ENCODE measurements at places on chromosomes 6 and 20.
A peak's percentile ranks its signal among the peaks of the same experiment; 100 is the strongest.

GRCh38 chr20:3326779-3327521 is 80.5 kb downstream of the DNAAF9 start:
- no peak for DNase-seq

DNA sequence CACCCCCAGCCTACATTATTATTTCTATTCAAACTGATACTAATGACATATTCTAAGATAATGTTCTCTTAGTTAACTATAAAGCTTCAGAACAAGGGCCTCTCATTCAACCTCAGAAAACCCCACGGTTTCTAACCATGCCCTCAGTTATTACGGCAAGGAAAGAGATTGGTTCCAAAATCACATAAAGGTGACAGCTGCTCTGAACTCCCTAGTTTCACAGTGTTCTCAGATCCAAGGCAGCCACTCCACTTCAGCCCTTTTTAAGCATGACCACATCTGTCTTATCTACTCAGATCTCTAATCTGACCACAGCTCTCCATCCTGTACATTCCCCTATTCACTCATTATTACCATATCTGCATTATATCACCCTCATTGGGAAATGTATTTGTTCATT is 98.8 kb upstream of the CEP85L start:
- no peak for DNase-seq

DNA sequence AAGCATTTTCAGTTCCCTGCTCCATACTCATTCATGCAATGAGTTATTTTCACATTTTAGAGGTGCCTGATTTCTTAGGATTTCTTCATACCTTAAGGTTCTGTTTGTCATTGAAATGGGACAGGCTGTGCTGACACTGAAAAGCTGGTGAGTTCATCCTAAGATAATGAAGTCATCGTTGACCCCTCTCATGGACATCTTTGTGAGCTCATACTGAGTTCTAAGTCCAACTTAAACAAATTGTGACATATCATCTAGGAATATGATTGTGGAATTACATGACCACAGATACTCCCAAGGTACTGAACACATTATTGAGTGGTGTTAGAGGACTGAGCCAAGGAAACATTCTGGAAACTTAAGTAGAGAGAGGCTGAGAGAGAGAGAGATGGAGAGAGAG is 224.8 kb upstream of the JAG1 start:
- no peak for DNase-seq

- no peak for DNase-seq
Observed at GRCh38 chr6:15106958-15107643, 138.8 kb upstream of the JARID2 start.

DNA sequence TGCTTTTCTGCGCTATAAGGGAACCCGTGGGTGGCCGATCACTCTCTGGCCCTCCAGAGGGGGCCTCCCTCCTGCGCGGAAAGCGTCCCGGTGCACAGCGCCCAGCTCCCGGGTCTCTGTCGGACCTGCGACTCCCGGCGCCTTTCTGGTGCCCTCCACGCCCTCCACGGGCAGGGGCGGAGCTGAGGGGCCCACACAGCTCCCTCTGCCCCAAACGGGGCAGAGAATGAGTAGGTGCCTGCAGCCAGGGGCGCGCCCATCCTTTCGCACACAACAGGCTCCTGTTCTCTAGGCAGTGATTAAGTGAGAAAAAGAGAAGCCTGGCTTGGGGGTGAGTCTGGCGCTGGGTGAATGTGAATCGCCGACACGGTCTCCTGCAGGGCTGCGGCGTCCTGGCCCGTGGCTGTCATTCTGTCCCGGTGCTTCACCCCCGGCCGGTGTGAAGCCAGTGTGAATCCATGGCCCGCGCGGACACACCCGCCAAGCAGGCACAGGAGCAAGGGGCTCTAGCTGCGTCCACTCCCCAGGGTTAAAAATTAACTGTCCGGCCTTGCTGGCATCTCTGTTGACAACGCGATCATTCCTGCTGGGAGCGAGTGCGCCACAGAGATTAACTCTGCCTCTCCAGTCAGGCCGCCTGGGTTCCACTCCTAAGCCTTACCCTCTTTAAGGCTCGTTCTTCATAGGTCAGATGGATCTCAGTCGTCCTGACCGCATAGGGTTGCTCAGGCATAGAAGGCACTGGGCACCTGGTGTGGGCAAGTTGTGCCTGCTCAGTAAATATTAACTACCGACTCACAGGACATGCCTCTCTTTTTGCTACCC is 88.8 kb downstream of the PCSK2 start:
- no peak for DNase-seq

GRCh38 chr20:37801921-37802320 is 101.0 kb upstream of the VSTM2L start:
- no peak for DNase-seq

DNA sequence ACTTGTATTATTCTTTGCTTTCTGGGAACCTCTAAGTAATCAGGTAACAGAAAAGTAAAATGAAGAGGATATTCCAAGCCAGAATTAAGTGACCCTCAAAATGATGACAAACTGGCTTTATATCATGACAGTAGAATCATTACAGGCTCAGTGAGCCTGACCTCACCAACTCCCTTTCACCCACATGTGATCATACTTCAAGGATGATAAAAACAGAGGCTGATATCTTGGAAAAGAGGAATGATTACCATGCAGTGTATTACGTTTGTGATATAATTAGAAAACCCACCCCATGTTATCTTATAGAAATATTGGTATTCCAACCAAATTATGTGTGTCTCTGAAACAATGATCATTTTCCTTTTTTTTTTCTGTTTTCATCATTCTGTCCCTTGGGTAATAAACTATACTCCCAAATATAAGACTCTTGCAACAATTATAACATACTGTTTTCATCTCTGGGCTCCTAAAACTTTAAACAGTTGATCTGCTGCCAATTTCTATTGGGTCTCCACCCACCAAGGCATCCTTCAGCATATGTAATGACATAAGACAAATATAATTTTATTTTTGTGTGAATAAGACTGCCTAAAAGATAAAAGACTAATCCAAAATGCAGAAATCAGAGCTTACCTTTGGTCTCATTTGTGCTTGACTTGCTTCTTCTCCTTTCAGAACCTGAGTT is 115.7 kb downstream of the DST start:
- peak; percentile 54 for DNase-seq

DNA sequence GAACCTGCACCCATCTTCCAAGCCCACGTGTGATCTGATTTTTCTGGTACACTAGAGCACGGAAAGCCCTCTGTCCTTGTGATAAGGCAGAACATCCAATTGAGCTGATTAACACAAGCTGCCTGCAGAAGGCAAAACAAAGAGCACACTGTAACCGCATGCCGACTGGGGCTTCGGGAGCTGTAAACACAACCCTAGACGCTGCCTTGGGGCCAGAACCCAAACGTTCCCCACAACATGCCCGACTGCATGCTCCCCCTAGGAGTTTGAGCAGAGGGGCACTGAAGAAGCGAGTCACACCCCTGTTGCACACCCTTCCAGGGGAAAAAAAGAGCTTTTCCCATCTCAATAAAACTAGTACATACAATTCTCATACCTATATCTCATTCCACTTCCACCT is 470.7 kb downstream of the HTR1B start:
- no peak for DNase-seq

- DNase-seq: no peak
Observed at GRCh38 chr6:150668900-150669302, 69.2 kb downstream of the PLEKHG1 start.

- no peak for DNase-seq
Observed at GRCh38 chr6:5497896-5498578, 236.7 kb downstream of the FARS2 start.

- peak; percentile 72 for DNase-seq
Observed at GRCh38 chr6:3844097-3844463, 5.1 kb upstream of the FAM50B start.

DNA sequence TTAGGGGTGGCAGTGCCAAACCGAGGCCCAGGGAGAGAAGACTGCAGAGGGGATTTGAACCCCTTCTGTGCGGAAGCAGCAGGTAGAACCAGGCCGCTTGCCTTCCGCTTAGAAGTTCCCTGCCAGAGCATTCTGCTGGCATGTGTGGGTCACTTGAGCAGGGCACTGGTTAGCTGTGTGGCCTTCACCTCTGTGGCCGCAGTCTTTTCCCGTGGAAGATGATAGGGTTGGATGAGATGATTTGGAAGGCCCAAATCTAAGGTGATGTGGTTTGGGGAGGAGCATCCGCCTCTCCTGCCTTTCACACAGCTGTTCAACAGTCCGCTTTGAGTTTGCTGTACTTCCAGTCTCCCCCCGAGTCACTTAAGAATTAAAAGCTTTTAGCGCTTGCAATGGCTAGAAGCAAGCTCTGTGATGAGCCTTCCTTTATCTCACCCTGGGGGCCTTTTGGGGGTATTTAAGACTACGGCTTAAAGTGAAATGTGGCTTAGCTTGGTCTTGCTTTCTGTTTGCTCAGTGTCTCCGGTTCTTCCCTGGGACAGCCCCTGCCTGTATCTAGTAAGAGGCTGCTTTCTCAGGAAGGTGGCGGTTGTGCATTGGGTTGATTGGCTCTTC is 743 bp downstream of the CMTR1 start:
- no peak for DNase-seq

DNA sequence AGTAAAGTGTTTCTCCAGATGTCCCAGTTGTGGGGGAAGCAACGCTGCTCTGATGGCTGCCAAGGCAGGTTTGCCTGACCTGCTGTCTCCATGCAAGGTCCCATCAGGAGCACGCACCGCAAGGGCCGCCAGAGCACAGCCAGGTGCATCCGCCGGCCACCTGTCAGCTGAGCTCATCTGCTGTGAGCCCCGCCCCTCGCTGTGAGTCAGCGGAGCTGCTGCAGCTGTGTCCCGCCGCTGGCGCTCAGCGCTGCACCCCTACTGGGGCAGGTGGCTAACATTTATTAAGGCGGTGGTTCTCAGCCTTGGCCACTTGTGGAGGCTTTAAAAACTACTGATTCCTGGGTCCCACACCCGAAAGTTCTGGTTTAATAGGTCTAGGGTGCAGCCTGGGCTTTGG is 225.7 kb downstream of the UST start:
- DNase-seq: peak; percentile 83

DNA sequence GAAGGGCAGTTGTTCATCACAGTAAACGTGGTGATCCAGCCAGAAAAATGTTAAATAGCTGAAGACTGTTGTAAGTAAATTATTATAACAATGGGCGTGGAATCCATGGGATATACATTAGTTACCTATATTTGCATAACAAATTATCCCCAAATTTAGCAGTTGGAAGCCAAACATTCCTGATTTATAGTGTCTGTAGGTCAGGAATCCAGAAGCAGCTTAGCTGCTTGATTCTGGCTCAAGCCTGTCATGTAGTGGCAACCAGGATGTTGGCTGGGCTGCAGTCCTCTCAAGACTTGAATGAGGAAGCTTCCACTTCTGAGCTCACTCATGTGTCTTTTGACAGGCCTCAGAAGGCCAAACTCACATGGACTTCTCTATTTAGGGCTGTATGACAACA is 6.9 kb upstream of the ADGRB3 start:
- no peak for DNase-seq

DNA sequence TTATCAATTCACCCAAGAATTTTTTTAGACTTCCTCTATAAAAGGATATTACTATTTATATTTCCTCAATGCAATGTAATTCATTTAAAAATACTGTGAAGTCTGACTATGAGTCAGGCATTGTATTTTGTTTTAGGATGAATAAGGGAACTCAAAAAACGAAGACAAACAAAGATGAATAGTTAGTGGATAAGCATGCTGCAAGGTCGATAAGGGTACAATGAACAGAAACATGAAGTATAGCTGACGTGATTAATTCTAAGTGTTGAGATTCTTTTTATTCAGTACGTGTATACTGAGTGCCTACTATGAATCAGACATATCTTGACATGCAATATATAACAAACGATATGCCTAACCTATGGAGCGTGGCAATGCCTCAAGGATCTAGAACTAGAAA is 105.4 kb downstream of the PDE10A start:
- DNase-seq: no peak

DNA sequence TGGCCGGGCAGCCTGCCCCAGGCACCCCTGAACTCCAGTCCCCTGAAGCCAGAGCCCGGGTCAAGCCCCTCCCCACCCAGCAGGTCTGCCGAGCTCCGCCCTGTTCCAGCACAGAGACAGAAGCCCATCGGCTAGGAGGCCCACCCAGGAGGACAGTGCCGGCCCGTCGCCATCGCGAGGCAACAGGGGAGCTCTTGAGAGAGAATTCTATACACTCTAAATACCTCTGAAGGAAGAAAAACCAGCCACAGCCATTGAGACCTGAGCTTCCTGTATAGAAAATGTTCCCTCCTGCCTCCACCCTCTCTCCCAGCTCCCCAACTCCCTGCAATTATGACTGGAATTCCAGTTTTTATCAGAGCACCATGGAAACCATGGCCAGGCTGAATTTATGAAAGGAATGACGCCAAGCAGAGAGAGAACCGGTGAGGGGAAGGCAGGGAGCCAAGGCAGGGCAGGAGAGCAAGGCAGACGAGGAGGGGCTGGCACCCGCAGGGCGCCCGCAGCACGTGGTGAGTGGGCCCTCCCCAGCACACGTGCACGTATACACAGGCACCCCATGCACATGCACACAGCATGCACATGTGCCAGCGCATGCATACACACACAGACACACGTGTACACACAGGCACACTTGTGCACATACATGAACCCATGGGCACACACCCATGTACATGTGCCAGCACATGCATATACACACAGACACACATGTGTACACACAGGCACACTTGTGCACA is 27.6 kb upstream of the MRGBP start:
- DNase-seq: peak; percentile 27

GRCh38 chr20:16607364-16608276 is 34.4 kb upstream of the KIF16B start:
- DNase-seq: no peak

Data from trophoblast cell (in vitro differentiated cells and primary cell).